ENCODE measurements at places on chromosomes 12 and 14. TPM values are rescaled to one million over a fixed set of nuclear protein-coding genes. Genes with fewer than 3 reads are reported as not detected.

The KRT77 gene
- not detected for total RNA-seq

The ASCL1 gene
- not detected for total RNA-seq

The HOXC6 gene
- total RNA-seq: 0.70 TPM

The ACOT6 gene
- not detected for total RNA-seq

The FNTB gene
- 18.8 TPM for total RNA-seq

The RNASE7 gene
- not detected for total RNA-seq

The SLC24A4 gene
- total RNA-seq: 0.18 TPM

The SYNDIG1L gene
- not detected for total RNA-seq

The CPNE6 gene
- not detected for total RNA-seq

The LRP1 gene
- total RNA-seq: 21.4 TPM

The SLC25A47 gene
- 0.05 TPM for total RNA-seq

The KLHL33 gene
- total RNA-seq: not detected

The KIF5A gene
- 0.10 TPM for total RNA-seq

The SRGAP1 gene
- 16.4 TPM for total RNA-seq

The GALNT8 gene
- 0.35 TPM for total RNA-seq

The CD4 gene
- not detected for total RNA-seq

The RNASE3 gene
- not detected for total RNA-seq

All from glomerular endothelial cell (primary cell).